T-cell (primary cell): ENCODE measurements at places on chromosomes 6 and 20.

DNA sequence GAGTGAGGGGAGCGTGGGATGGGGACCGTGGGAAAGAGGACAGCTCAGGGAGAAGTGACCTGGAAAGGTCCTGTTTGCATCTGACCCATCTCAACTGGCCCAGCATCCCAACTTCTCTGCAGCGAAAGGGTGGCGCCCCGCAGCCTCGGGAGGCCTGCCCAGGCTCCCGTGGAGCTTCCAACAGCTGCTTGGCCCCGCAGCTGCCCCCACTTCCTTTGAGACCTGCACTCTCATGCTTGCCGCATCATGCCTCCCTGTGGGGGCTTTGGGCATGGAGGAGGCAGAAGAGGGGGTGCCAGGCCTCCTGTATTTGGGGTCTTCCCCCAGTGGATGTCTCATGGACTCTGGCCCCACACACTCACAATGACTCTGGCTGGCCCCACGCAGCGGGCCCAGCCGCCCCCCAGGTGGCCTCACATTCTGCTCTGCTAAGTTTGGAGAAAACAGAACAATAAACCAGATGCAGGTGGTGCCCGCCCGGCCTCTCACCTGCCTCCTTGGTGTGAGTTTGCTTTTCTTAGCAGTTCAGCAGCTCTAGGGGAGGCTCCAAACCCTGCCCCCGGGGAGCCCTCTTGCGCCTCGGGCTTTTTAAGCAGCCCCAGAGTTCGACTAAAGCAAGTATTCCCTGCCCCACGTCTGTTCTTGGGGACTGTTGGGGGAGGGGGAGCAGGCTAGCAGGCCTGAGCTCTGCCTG, 40.7 kb downstream of the CPXM1 start:
- no peak for DNase-seq
- H3K27ac ChIP-seq, result no peak overlapping the region
- no peaks in the 10 kb centered on the region for H3K36me3 ChIP-seq
- H3K4me3 ChIP-seq, result no peak overlapping the region

DNA sequence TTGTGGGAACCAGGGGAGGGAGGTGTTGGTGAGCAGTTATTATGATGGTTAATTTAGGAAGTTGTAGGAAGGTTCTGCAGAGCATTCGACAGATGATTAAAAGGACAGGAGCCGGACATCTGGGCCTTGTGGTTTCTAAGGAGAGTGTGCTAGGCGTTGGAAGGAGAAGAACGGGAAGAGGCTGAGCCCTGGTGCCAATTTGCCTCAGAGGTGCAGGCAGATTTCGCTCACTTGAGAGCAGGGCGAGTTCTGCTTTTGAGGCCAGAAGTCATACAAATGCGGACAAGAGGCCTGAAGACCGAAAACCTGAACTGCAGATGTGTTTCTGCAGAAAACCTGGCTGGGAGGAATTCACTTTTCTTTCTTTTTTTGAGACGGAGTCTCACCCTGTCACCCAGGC, 30.5 kb upstream of the RPS6KA2 start:
- no peaks in the 10 kb centered on the region for H3K4me1 ChIP-seq
- H3K36me3 ChIP-seq, result no peaks in the 10 kb centered on the region
- peaks cover 27% of the 10 kb centered on the region for H3K27me3 ChIP-seq
- H3K4me3 ChIP-seq, result no peak overlapping the region

DNA sequence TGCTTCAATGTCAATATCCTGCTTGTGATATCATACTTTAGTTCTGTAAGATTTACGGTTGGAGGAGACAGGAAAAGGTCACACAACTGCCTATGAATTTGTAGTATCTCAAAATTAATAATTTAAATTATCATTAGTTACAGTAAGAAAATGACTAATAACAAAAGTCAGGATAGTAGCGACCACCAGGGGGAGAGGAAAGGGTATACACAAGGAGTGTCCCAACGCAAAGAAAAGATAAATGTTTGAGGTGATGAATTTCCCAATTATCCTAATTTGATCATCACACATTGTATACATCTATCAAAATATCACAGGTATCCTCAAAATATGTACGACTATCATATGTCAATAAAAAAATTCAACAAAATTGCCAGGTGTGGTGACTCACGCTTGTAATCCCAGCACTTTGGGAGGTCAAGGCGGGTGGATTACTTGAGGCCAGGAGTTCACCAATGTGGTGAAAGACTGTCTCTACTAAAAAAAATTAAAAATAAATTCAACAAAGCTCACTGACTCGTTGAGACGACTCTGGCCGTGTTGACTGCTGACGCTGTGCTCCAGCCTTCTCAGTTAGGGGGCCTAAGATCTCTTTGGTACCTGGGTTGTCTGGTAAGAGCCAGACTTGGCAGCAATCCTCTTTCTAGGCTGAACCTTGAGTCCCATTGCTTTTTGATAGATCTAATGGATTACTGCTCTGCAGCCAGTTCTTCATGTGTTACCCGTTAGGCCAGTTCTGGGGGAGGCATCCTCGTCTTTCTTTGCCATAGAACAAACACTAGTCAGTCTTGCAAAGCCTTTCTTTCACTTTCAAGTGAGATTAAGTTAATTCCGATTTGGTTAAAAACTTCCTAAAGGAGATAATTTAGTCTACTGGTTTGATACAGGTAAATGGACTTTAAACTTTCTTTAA, 9.0 kb upstream of the OVOL2 start:
- H3K4me3 ChIP-seq, result no peak overlapping the region
- peaks cover 3% of the 10 kb centered on the region for H3K27me3 ChIP-seq

DNA sequence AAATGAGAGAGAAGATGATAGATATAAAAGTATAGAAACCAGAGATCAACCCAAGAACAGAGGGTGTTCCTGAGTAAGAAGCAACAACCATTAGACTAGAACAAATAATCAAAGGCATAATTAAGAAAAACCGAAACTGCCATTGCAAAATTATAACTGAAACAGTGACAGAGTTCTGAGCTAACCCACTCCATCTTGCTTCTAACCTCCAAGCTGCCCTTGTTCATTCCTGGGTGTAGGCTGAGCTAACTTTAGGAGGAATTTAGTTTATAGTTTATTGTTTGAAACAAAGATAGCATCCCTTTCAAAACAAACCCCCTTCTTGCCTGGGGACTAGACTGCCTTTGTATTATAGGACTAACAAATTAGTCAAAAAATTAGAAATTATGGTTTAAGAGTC, 56.1 kb upstream of the PRND start:
- H3K4me3 ChIP-seq, result no peak overlapping the region
- no peaks in the 10 kb centered on the region for H3K36me3 ChIP-seq
- no peaks in the 10 kb centered on the region for H3K4me1 ChIP-seq
- DNase-seq, result no peak

GRCh38 chr6:162074641-162075275, 652.8 kb downstream of the PRKN start:
- no peaks in the 10 kb centered on the region for H3K4me1 ChIP-seq
- no peaks in the 10 kb centered on the region for H3K36me3 ChIP-seq
- DNase-seq, result no peak
- no peak overlapping the region for H3K4me3 ChIP-seq

DNA sequence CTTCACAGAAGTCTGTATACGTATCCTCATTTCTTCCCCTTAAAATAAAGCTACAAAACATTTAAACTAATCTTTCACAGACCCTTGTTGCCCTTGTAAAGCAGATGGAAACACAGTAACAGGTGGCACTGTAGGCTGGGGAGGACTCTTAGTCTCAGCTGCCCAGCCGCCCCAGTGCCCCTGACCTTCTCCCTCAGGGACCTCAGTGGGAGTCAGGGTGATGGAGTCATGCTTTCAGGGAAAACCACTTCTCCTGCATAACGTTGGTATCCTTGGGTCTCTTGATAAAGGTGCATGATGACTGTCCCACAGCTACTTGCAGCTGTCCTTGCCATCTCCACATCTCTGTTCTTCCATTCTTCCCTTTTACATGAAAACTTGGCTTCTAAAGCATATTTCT, 198.6 kb downstream of the CDKAL1 start:
- H3K27ac ChIP-seq, result no peak overlapping the region
- H3K4me3 ChIP-seq, result no peak overlapping the region
- H3K36me3 ChIP-seq, result no peaks in the 10 kb centered on the region
